Neural progenitor cell (in vitro differentiated cells): ENCODE measurements at places on chromosomes 3 and 15. TPM values are rescaled to one million over a fixed set of nuclear protein-coding genes. Genes with fewer than 3 reads are reported as not detected.

- H3K4me3 ChIP-seq, result no peak overlapping the region
- DNase-seq, result no peak
- H3K36me3 ChIP-seq, result no peaks in the 10 kb centered on the region
- no peaks in the 10 kb centered on the region for H3K4me1 ChIP-seq
- H3K27me3 ChIP-seq, result no peaks in the 10 kb centered on the region
- H3K27ac ChIP-seq, result no peak overlapping the region
These were observed 342.8 kb upstream of the IL12A start for GRCh38 chr3:159645874-159646273.

DNA sequence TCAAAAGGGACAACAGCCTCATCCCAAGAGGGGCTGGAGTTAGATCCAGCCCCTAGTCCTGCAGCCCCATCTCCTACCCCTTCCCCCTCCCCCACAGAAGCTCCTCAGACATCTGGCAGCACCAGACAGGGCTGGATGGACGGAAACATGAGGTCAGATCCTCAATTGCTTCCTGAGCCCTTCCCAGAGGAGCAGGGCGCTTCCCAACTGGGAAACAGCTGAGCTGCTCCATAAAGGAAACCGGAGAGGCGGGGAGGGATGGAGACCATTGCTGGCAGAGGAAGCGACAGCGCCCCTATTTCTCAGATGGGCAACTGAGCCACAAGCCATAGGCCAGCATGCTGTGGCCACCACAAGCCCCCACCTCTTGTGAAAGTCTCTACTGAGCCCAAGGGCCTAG, 18.3 kb upstream of the CYP11A1 start:
- no peak overlapping the region for H3K27ac ChIP-seq
- H3K36me3 ChIP-seq, result no peaks in the 10 kb centered on the region
- peaks cover 19% of the 10 kb centered on the region for H3K4me1 ChIP-seq
- no peak overlapping the region for H3K4me3 ChIP-seq
- H3K27me3 ChIP-seq, result no peaks in the 10 kb centered on the region
- no peak for DNase-seq

DNA sequence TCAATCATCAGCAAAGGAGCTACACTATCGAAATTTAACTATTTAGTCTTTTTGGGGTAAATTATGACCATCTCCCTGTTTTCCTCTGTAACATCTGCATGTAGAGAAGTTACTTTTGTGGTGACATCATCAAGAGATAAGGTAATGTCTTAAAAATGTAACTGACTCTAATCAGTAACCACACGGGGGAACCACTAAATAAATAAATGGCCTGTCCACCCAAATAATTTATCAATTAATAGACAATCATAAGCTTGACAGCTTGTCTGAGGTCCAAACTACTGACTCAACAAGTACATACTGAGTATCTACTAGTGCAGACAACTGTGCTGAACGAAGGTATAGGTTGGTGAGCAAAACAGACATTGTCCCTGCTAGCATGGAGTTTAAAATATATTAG, 219.3 kb downstream of the SLC9A9 start:
- H3K4me1 ChIP-seq, result no peaks in the 10 kb centered on the region
- H3K27me3 ChIP-seq, result no peaks in the 10 kb centered on the region
- H3K27ac ChIP-seq, result no peak overlapping the region
- H3K4me3 ChIP-seq, result no peak overlapping the region

Gene RBP2
- total RNA-seq, result not detected in 2 replicates

Gene ARGFX
- total RNA-seq, result not detected in 2 replicates
